Activated CD4-positive, alpha-beta T cell treated with anti-CD3 and anti-CD28 coated beads, Interleukin-2, amount 50 U/mL, for 48 hours (primary cell): ENCODE measurements at places on chromosomes 7 and 10.

DNA sequence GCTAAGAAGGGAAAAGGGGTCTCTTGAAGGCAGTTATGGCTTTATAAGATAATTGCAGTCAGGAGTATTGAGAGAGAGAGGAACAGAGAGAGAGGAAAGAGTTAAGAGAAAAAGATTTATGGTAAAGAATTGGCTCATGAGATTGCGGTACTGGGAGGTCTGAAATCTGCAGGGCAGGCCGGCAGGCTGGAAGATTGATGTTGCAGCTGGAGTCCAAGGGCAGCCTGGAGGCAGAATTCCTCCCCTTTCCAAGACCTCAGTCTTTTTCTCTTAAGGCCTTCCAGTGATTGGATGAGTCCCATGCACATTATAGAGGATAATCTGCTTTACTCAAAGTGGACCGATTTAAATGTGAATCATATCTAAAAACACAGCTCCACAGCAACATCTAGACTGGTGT is 68.4 kb downstream of the HACD1 start:
- DNase-seq = no peak

DNA sequence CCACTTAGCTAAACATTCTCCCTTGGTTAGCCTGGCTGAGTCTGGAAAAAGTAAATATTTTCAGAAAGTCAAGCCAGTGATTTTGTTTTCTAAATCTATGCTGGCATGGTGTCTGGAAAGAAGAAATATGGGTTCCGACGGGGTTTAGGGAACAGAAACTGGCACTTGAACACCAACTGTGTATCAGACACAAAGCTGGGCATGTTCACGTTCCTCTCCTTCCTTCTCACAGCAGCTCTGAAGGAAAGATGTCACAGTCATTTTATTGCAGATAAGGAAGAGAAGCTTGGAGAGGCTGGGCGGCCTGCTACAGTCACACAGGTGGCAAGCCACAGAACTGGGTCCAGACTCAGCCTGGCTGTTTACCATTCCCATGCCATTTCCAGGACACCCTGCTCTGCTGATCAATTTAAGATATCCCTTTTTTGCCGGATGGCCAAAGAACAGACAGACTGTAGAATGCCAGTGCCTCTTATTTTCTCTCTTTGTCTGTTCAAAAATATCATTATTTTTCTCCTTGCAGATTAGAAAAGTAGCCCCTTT is 118.8 kb downstream of the HERPUD2 start:
- DNase-seq = no peak

DNA sequence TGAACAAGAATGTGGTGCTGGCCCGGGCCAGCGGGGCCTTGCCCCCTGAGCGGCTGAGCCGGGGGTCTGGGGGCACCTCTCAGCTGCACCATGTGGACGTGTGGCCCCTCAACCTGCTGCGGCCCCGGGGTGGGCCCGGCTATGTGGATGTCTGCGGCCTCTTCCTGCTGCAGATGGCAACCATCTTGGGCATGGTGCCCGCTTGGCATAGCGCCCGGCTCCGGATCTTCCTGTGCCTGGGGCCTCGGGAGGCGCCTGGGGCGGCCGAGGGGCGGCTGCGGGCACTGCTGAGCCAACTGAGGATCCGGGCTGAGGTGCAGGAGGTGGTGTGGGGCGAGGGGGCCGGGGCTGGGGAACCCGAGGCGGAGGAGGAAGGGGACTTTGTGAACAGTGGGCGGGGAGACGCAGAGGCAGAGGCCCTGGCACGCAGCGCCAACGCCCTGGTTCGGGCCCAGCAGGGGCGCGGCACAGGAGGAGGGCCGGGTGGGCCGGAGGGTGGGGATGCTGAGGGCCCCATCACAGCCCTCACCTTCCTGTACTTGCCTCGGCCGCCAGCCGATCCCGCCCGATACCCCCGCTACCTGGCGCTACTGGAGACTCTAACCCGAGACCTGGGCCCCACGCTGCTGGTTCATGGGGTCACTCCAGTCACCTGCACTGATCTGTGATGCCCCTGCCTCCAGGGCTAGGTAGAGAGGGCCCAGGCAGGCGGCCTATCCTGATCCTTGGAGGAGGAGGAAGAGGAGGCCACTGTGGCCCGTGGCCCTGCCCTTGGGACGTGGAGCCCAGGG is 1.1 kb upstream of the TRIP6 start:
- peak; percentile 19 for DNase-seq

DNA sequence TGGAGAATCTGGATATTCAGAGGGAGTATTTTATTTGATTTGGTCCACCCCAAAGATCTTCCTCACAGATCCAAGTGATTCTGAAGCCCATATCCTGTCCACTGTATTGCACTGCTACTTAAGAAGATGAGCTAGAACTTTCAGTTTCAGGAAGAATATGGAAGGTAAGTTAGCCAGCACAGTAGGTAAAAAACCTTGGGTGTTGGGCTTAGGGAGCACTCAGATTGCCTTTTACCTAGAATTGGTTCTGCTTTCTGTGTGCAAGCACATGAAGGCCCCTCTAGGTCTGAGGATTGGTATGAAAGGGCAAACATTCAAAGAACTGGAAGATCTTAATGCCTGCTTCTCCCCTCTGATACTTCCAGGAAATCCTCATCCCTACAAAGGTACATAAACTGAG is 146.7 kb upstream of the COL1A2 start:
- DNase-seq = no peak

DNA sequence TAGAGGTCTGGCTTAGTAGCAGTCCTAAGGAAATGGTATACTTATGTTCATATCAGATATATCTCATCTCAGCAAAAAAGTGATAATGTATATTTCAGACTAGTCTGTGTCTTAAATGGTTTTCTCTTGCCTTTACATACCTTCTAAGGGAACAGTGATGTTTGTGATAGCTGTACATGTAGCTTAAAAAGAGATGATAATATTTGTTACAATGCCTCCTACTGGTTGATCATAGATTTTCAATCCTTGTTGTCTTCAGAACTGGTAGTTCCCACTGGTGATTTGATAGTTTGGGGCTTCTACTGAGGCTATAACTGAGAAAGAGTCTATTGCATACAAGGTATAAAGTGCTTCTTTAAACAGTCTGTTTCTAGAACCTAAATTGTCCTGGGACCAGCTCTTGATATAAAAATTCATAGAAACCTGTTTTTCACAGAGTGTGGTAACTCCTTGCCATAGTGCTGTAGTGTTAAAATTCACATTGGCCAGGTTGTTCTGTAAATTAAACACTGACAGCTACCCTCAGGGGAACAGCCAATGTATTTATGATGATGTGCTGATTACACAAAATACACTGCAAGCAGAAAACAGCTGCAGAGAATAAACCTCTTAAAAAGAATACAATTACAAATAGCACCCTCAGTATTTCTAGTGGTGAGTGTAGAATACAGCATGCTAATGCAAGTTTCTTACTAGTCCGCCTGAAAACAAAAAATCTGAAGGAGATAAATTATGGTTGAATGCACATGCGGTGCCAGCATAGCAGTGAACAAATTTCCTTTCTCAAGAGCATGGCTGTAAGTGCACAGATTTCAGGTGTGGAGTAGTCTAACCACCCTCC is 90.3 kb downstream of the BTRC start:
- DNase-seq = no peak

- peak; percentile 17 for DNase-seq
Observed at GRCh38 chr10:7337431-7338171, 73.2 kb downstream of the SFMBT2 start.

DNA sequence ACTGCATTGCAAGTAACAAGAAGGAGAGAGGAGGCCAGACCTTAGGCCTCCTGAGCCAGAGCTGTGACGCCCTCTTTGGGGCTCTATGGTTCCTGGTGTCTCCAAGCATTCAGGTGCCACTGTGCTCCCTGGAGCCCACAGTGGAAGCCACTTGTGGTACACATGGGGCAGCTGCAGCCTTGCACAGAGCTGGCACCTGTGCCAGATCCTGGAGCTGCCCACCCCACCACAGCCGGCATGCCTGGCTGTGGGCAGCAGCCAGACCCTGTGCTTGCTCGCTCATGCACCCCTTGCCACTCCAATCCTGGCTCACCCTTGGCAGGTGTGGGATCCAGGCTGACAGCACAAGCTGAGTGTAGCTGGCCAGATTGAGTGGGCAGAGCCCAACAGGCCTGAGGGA is 173.8 kb upstream of the SMIM30 start:
- no peak for DNase-seq

DNA sequence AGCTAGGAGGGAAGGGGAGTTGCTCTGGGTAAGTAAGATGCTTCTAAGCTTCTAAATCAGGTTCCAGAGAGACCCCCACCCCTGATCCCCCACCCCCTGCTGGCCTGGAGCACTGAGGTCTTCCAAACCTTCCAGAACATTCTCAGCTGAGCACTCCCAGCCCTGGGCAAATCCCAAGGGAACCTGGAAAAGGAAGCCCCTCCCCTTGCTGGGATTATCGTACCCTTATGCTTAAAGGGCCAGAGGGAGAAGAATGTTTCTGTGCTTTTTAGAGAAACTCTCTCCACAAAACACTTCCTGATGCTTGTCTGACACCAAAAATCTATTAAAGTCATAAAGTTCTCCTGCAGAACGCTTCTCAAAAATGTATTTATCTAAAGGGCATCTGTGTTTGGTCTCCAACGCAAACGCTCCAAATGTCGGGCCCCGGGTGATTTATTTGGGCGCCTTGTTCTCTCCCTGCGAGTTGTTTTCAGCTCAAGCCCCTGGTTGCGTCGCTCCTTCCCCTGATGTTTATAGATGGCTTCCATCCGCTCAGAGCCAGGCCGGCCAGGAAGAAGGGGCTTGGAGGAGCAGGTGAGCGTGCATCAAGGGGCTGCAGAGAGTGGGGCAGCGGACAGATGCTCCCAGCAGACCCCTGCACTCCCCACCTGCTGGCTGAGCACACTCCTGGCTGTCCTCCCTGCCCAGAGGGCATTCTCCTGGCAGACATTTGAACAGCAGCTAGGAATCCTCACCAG is 8.2 kb upstream of the RET start:
- DNase-seq = no peak

DNA sequence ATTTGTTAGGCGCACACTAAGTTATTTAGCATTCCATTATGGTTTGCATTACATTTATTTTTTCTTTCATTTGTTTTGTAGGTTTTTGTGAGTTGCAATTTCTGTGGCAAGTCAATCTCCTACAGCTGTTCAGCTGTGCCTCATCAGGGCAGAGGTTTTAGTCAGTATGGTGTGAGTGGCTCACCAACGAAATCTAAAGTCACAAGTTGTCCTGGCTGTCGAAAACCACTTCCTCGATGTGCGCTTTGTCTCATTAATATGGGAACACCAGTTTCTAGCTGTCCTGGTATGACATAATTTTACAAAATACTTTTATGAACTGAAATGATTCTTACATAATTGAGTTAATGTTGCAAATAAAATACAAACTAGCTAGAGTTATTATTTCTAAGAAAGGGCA is 29.5 kb downstream of the MIOS start:
- DNase-seq = no peak

- no peak for DNase-seq
Observed at GRCh38 chr10:127195571-127196281, 665 bp downstream of the INSYN2A start.

DNA sequence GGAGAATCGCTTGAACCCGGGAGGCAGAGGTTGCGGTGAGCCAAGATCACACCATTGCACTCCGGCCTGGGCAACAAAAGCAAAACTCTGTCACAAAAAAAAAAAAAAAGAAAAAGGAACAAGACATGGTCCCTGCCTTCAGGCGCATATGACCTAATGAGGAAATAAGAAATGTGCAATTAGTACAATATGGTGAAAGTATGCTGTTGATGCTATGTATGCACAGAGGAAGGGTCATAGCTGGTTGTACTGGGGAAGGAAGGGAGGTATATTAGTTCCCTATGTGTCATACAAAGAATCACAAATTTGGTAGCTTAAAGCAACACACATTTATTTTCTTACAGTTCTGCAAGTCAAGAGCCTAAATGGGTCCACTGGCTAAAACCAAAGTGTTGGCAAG is 97.8 kb upstream of the MPP7 start:
- DNase-seq = no peak

- no peak for DNase-seq
Observed at GRCh38 chr7:155696747-155697146, 52.3 kb downstream of the RBM33 start.

DNA sequence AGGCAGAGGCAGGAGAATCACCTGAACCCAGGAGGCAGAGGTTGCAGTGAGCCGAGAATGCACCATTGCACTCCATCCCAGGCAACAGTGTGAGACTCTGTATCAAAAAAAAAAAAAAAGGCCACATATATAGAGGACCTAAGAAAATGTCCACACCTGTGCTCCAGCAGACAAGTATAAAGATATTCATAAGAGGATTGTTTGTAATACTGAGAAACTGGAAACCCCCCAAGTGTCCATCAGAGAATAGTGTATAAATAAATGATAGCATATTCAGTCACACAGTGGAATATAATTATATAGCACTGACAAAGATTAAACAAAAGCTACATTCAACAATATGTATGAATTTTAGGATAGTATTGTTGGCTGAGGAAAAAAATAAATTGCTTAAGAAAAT is 1050.6 kb downstream of the GRM8 start:
- no peak for DNase-seq

GRCh38 chr7:197413-198335 is 5.3 kb downstream of the FAM20C start:
- DNase-seq = no peak

DNA sequence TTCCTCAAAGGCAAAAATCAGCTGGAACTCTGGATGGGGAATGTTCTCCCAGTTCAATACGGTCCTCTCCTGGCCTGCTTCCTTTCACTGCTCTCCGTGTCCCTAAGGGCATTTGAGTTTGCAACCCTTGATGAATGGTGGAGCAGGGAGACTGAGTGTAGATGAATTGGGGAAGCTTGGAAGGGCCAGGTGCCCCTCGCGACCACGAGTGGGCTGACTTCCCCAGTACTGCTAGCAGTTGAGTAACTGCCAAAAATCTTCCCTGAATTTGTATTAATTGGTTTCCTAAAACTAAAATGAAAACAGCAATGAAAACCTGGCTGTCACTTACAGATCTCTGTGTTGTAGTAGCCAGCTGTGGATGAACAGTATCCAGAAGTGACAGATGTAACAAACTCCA is 13.6 kb downstream of the IRF5 start:
- no peak for DNase-seq

GRCh38 chr10:50561816-50562215 is 61.9 kb downstream of the SGMS1 start:
- no peak for DNase-seq

DNA sequence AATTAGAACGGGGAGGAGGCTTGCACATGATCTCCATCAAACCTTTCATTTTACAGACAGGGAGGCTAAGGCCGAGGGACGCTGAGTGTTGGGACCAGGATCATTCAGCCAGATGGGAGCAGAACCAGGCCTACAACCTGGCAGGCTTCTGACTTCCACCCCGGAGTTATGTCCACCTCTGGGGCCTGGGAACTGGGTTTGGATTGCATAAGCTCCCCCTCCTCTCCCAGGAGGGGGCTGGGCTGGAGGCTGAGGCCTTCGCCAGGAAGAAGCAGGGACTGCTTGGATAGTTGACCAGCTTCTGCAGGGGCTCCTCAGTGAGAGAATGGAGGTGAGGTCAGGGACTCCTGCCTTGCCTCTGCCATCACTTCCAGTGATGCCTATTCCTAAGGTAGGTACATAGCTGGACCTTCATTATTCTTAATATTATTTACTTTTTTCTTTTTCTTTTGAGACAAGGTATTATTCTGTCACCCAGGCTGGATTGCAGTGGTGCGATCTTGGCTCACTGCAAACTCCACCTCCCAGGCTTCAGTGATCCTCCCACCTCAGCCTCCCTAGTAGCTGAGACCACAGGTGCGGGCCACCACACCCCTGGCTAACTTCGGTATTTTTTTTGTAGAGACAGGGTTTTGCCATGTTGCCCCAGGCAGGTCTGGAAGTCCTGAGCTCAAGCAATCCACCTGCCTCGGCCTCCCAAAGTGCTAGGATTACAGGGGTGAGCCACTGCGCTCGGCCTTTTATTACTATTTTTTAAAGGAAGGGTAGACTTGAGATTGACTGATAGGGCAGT is 1.3 kb downstream of the SNX10 start:
- peak; percentile 19 for DNase-seq

GRCh38 chr7:102063690-102064180 is 222.9 kb upstream of the SH2B2 start:
- DNase-seq = no peak
